Upper lobe of right lung (tissue), 1 donor: ENCODE measurements at places on chromosomes 1 and 21.

GRCh38 chr1:46601257-46602007 is 2.6 kb downstream of the MKNK1 start:
- H3K27me3 ChIP-seq: no peaks in the 10 kb centered on the region
- no peak for DNase-seq
- H3K27ac ChIP-seq: no peak overlapping the region
- H3K4me1 ChIP-seq: peaks cover 44% of the 10 kb centered on the region

GRCh38 chr1:55210990-55211801 is 4.0 kb downstream of the USP24 start:
- H3K4me1 ChIP-seq: peaks cover 55% of the 10 kb centered on the region
- no peaks in the 10 kb centered on the region for H3K36me3 ChIP-seq
- no peak for DNase-seq

DNA sequence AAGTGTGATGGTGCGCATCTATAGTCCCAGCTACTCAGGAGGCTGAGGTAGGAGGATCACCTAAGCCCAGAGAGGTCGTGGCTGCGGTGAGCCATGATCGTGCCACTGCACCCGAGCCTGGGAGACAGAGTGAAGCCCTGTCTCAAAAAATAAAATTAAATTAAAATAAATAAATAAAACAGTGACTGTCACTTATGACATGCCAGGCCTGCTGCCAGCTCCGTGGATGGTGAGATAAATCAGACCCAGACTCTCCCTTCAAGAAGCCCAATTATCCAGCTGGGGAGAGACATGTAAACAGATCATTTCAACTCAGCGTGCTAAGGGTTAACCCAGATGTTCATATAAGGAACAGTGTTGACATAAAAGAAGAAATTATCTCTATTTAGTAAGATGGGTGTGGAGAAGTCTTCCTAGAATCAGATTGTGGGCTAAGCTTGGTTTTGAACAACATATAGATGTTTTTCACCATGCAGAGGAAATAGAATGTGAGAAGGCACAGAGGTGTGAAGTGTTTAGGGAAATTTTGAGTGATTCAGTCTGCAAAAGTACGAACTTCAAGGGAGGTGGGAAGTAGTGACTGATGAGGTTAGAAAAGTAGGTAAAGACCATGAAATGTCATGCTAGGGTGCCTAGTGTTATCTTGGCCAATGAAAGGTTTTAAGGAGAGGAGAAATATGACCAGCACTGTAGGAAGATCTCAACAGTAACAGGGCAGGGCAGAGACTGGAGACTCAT is 18.3 kb downstream of the YARS1 start:
- DNase-seq: no peak
- H3K27ac ChIP-seq: no peak overlapping the region

GRCh38 chr1:37719572-37720195 is 27.4 kb downstream of the CDCA8 start:
- DNase-seq: no peak
- H3K27ac ChIP-seq: no peak overlapping the region
- H3K36me3 ChIP-seq: no peaks in the 10 kb centered on the region
- H3K4me1 ChIP-seq: no peaks in the 10 kb centered on the region
- no peaks in the 10 kb centered on the region for H3K27me3 ChIP-seq

DNA sequence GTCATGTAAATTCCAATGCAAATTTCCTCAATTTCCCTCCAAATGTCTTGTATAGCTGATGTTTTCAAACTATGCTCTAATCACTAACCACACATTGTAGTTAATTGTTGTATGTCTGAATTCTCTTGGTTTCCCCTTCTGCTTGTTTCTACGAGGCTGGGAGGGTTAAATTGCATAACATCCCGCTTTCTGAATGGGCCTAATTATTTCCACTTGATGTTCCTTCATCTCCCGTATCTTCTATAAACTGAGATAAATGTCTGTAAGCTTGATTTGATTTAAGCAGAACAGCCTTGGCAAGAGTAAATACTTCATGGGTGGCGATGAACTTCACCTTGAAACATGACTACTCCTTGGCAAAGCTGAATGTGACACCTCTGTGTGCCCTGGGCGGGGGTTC is 72.2 kb downstream of the SERINC2 start:
- H3K36me3 ChIP-seq: no peaks in the 10 kb centered on the region
- no peaks in the 10 kb centered on the region for H3K27me3 ChIP-seq
- no peak for DNase-seq

- H3K4me1 ChIP-seq: no peaks in the 10 kb centered on the region
- H3K27ac ChIP-seq: no peak overlapping the region
- peaks cover 11% of the 10 kb centered on the region for H3K36me3 ChIP-seq
- H3K4me3 ChIP-seq: no peak overlapping the region
- no peaks in the 10 kb centered on the region for H3K27me3 ChIP-seq
Observed at GRCh38 chr1:62849031-62849430, 65.1 kb downstream of the ATG4C start.

GRCh38 chr1:30633294-30633693 is 90.1 kb downstream of the MATN1 start:
- no peaks in the 10 kb centered on the region for H3K4me1 ChIP-seq
- DNase-seq: no peak
- H3K27me3 ChIP-seq: no peaks in the 10 kb centered on the region
- no peak overlapping the region for H3K27ac ChIP-seq

DNA sequence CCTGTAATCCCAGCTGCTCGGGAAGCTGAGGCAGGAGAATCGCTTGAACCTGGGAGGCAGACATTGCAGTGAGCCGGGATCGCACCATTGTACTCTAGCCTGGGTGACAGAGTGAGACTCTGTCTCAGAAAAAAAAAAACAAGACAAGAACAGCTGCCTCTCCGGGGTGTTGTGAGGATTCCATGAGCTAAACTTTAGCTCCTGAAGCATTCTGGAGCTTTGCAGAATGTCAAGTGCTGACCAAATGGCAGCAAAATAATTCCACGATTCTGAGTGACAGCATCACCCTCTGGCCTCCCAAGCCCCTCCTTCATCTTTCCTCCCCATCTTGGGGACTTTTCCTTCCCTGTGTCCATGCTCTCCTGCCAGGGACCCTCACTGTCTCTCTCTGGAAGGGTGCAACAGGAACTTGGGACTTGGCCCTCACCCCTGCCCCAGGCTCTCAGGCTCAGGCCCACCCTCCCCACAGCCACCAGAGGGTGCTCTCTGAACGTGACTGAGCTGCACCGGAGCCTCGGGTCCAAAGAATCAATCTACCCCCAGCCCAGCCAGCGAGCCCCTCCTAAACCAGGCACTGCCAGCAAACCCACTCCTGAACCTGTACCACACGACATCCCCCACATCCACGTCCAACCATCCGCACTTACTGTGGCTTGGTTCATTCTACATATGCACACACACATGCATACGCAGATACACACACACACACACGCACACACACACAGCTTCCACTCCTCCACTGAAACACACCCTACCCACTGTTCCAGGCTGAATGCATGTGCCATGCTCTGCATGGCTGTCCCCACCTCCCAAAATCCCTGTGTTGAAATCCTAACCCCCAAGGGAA is 45.7 kb downstream of the ACOT7 start:
- peaks cover 9% of the 10 kb centered on the region for H3K4me1 ChIP-seq
- peak overlapping the region; percentile 70 for H3K27ac ChIP-seq
- H3K27me3 ChIP-seq: no peaks in the 10 kb centered on the region
- no peak overlapping the region for H3K4me3 ChIP-seq

GRCh38 chr1:167400359-167400953 is 117.9 kb downstream of the CD247 start:
- H3K27ac ChIP-seq: no peak overlapping the region
- H3K27me3 ChIP-seq: no peaks in the 10 kb centered on the region
- H3K36me3 ChIP-seq: peaks cover 42% of the 10 kb centered on the region
- no peak for DNase-seq
- no peaks in the 10 kb centered on the region for H3K4me1 ChIP-seq
- no peak overlapping the region for H3K4me3 ChIP-seq

DNA sequence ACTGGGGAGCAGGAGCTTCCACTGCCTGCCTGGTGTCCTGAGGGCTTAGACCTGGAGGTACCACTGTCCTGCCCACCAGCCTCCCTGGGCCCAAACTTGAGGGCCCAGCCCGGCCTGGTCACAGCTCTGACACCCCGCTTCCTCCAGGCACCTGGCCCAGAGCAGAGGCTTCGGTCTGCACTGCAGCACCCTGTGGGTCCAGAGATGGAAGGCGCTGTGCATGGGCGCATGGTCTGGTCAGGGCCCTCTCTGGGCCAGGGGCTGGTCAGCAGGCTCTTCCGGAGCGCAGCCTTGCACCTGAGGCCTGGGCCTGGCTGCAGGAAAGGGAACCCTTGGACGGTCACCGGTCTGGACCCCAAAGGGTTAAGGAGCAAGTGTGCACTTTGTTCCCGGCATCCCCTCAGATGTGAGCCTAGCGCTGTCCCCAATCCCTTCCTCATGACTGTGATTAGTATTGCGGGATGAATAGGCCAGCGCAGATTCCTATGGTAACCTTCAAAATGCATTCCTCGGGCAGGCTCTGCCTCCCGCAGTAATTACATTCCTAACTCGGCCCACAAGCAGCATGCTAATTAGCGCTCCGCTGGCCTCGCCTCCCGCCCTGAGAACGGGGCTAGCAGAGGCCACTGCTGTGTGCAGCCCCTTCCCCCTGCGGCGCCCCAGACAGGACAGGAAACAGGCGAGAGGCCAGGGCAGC is 36.3 kb downstream of the PRDM16 start:
- H3K4me1 ChIP-seq: peaks cover 5% of the 10 kb centered on the region
- no peaks in the 10 kb centered on the region for H3K36me3 ChIP-seq
- no peak for DNase-seq
- no peak overlapping the region for H3K4me3 ChIP-seq

GRCh38 chr1:167438171-167439138 is 79.9 kb downstream of the CD247 start:
- H3K27ac ChIP-seq: no peak overlapping the region
- no peak overlapping the region for H3K4me3 ChIP-seq
- no peaks in the 10 kb centered on the region for H3K36me3 ChIP-seq
- DNase-seq: no peak

GRCh38 chr1:227796359-227796915 is 19.0 kb upstream of the PRSS38 start:
- H3K4me1 ChIP-seq: peaks cover 3% of the 10 kb centered on the region
- no peak overlapping the region for H3K27ac ChIP-seq
- no peak overlapping the region for H3K4me3 ChIP-seq
- DNase-seq: no peak
- no peaks in the 10 kb centered on the region for H3K27me3 ChIP-seq
